ENCODE measurements at places on chromosomes 13 and 19. TPM values are rescaled to one million over a fixed set of nuclear protein-coding genes. Genes with fewer than 3 reads are reported as not detected.

- H3K27ac ChIP-seq = no peak overlapping the region
- H3K4me3 ChIP-seq = no peak overlapping the region
- H3K36me3 ChIP-seq = no peaks in the 10 kb centered on the region
- H3K27me3 ChIP-seq = peaks cover 10% of the 10 kb centered on the region
- peaks cover 2% of the 10 kb centered on the region for H3K4me1 ChIP-seq
Observed at GRCh38 chr13:53151336-53152056, 122.9 kb downstream of the OLFM4 start.

DNA sequence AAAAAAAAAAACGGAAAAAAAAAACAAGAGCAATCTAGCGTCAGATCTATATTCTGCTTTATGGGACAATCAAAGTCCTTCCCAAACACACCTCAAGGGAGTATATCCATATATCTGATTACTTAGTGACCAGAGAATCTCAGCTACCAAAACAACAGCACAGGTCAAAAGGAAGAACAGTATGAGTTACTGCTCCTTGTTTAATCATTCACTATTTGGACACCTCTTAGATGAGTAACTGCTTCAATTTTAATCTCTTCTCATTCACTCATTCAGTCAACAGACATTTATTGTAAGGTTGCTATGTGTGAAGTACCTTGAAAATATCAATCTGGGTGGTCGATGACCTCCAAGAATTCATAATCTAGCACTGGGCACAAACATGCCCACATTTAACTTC, 193.2 kb downstream of the IRS2 start:
- no peaks in the 10 kb centered on the region for H3K27me3 ChIP-seq
- H3K27ac ChIP-seq = no peak overlapping the region
- H3K4me3 ChIP-seq = no peak overlapping the region

DNA sequence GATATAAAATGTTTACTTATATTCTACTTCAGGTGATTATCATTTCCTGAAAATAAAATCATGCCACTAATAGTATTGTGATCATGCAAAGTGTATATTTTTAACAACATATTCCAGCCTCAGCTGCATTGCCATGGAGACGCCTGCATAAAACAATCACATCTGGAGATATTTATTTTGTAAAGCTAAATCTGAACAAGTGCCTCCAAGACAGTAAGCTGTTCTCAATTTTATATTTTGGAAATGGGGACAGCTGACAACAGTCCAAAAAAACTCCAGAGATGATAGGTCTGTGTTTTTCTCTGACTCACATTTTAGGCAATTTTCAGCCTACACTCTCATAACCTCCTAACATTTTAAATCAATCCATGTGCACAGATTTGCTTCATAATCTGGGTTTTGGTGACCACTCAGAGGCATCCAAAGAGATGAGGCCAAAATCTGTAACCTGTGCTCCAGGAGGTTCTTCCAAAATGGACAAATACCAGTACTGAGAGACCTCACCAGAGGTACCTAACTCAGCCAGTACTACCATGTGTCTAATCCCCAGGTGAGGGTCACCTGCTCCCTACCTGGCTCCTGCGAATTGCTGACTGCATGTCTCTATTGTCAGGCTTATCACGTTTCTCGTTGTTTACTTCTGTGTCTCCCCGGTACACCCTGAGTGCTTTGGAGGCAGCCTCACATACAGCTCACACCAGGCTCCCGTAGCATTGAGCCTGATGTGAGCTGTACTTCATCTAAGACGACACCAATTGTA, 62.7 kb downstream of the COL4A1 start:
- H3K4me1 ChIP-seq = no peaks in the 10 kb centered on the region
- H3K4me3 ChIP-seq = no peak overlapping the region
- DNase-seq = no peak
- H3K36me3 ChIP-seq = no peaks in the 10 kb centered on the region
- H3K27ac ChIP-seq = no peak overlapping the region

- no peak for DNase-seq
- H3K27ac ChIP-seq = no peak overlapping the region
- peaks cover 3% of the 10 kb centered on the region for H3K36me3 ChIP-seq
- peaks cover 77% of the 10 kb centered on the region for H3K27me3 ChIP-seq
- peaks cover 36% of the 10 kb centered on the region for H3K4me1 ChIP-seq
- peak overlapping the region; percentile 72 for H3K4me3 ChIP-seq
Observed at GRCh38 chr13:78602561-78603239, 652 bp downstream of the POU4F1 start.

DNA sequence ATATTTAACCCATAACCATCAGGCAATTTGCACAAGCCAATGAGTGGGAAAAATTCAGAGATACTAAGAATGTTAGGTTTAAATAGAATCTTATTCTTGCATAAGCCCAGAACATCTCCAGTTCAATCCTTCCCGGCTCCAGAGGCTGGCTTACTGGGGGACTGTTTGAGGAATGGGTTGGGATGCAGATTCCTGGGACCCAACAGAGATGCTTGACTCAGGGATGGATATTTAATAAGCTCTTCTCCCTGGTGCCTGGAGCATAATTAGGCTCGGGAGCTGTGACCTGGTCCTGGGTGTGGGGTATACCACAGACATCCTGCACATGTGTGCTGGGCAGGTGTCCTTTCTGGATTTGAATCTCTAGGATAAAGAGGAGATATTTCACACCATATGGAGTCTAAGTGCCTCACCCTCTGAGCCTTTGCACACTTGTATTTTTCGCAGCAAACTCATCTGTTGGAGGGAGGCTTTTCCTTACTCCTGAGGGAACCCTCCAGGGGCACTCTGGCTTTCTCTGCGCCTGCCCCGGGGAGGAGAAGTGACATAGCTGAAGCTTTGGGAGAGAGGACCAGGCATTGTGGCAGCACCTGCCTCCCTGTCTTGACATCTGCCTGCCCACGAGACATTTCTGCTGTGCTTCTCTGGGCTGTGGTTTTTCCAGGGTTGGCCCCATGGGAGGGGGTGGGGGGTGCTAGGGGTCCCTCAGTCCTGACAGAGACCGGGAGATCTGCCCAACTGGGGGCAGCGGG, 36.1 kb upstream of the ANKRD10 start:
- peaks cover 13% of the 10 kb centered on the region for H3K4me1 ChIP-seq
- H3K27ac ChIP-seq = no peak overlapping the region
- H3K4me3 ChIP-seq = no peak overlapping the region
- H3K27me3 ChIP-seq = no peaks in the 10 kb centered on the region

GRCh38 chr19:6402837-6403608, 10.1 kb upstream of the GTF2F1 start:
- no peak overlapping the region for H3K27ac ChIP-seq
- DNase-seq = no peak
- no peaks in the 10 kb centered on the region for H3K36me3 ChIP-seq
- H3K4me1 ChIP-seq = no peaks in the 10 kb centered on the region
- H3K27me3 ChIP-seq = no peaks in the 10 kb centered on the region

- peaks cover 17% of the 10 kb centered on the region for H3K36me3 ChIP-seq
- peaks cover 7% of the 10 kb centered on the region for H3K4me1 ChIP-seq
- H3K27me3 ChIP-seq = no peaks in the 10 kb centered on the region
- DNase-seq = no peak
- H3K27ac ChIP-seq = no peak overlapping the region
Observed at GRCh38 chr13:42174344-42175162, 97.4 kb upstream of the AKAP11 start.

DNA sequence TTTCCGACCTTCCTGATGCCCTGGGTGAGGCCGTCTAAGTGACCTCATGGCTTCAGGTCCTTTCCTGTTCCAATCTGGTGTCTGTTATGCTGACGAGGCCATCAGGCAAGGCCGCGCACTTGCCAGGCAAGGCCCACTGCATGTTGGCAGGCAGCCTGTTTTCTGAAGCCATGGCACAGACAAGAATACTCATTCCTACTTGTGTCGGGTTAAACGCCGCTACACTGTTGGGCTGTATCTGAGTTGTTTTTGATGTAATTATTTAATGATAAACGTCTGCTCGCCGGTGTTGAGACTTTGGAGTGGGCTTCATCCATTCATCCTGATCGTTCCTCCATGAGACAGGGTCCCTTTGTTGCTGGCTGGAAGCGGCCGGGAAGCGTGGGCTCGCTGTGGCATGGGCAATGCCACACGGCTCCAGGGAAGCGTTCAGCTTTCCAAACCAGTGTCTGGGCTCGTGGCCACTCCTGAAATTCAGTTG, 92.1 kb downstream of the ATP11A start:
- H3K4me1 ChIP-seq = peaks cover 14% of the 10 kb centered on the region
- DNase-seq = no peak
- no peak overlapping the region for H3K27ac ChIP-seq
- H3K27me3 ChIP-seq = no peaks in the 10 kb centered on the region
- H3K4me3 ChIP-seq = no peak overlapping the region

GRCh38 chr13:26020891-26021290, 30.9 kb downstream of the SHISA2 start:
- H3K4me1 ChIP-seq = peaks cover 22% of the 10 kb centered on the region
- H3K4me3 ChIP-seq = no peak overlapping the region
- H3K27me3 ChIP-seq = no peaks in the 10 kb centered on the region

DNA sequence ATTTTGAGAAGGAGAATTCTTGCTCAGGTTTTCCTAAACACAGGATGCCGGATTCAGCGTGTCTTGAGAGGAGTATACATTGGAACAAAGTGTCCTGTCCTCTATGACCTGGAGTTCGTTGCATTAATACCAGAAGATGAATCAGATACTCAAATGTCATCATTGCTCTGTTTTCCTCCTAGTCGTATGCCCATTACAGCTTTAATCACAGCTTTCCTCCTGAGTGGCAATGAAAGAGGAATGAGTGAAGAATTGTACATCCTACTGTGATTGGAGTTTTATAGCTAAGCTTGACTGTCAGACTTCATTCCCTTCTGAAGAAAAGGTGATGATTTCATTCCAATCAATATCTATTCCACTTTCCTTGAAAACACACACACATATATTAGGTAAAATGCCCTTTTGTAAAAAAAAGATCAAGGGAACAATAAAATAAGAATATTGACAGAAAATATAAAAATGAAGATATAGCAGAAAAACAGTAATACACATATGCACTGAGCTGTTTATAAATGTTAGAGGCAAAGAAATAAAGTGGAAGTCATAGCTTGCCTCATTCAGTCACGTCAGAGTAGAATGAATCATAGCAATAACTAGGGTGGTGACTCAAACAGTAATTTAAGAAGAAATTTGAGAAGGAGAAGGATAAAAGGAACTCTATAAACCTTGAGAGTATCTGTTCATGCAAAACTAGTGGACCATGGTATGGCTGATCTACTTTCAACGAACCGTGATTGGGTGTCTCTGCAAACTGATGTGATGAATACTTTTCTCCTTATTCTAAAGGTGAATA, 501.5 kb downstream of the SUCLA2 start:
- no peak for DNase-seq
- no peak overlapping the region for H3K27ac ChIP-seq
- H3K4me3 ChIP-seq = no peak overlapping the region
- peaks cover 3% of the 10 kb centered on the region for H3K4me1 ChIP-seq

DNA sequence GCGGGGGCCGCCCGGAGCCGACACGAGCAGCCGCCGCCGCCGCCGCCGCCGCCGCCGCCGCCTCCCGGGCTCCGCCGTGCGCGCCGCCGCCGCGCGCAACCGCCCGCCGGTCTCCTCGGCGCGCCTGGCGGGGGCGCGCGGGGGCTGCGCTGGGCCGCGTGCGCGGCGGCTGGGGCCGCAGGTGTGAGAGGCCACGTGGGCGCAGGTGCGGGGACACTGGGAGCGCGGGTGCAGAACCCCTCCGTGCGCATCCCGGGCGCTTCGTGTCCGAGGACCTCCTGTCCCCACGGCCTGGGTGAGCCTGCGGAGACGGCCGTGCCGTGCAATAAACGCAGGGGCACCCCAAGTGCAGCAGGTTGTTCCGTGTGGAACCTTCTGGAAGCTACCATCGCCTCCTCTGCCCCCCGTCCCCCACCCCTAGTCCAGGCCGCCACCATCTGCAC, at the start of gene LINGO3:
LINGO3 (minus strand) TSS at position 41 of the 443 bp plus-strand sequence. CDS start 16,378 bp downstream, outside the sequence.
- H3K4me3 ChIP-seq = no peak within 1 kb of the TSS
- H3K27ac ChIP-seq = no peak within 1 kb of the TSS
- H3K36me3 ChIP-seq = no peaks in the 10 kb centered on the region
- no peak for DNase-seq
- H3K27me3 ChIP-seq = peaks cover 64% of the 10 kb centered on the region
- peaks cover 9% of the 10 kb centered on the region for H3K4me1 ChIP-seq

DNA sequence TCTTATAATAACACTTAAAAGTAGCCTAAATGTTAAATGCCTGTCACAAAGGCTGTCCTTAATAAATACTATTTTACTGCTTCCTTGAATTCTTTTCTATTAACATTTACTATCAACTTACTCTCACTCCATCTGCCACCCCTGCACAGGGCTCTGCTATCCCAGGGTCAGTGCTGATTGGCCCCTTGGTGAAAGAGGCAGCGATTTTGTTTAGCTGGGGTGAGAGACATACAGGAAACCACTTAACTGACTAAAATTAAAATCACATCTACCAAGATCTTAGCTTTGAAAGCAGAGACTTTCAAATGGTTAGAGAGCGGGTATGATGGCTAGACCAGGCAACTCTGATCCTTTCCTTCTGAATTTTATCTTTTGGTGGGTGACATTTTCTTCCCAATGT, 149.9 kb upstream of the HTR2A start:
- no peaks in the 10 kb centered on the region for H3K36me3 ChIP-seq
- no peak for DNase-seq
- H3K27ac ChIP-seq = no peak overlapping the region
- H3K27me3 ChIP-seq = peaks cover 8% of the 10 kb centered on the region

DNA sequence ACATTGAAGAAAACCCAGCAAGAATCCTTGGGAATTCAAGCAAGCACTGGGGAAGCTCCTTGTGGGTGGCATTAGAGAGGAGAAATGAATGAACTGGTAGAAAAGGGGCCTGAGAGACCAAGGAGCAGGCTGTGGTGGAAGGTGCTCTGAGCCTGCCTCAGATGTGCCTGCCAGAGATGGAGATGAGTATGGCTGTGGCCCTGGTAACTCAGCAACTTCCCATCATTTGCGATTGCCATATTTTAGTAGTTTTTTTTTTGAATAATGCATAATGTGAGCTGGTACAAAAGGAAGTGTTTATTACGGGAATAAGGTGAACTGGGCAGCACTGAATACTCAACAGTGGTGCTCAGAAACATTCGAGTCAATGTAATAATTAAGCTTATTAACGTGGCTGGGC, 39.1 kb downstream of the ERICH6B start:
- DNase-seq = no peak
- H3K27ac ChIP-seq = no peak overlapping the region
- H3K27me3 ChIP-seq = no peaks in the 10 kb centered on the region
- no peaks in the 10 kb centered on the region for H3K4me1 ChIP-seq
- no peak overlapping the region for H3K4me3 ChIP-seq

- no peak for DNase-seq
- H3K4me1 ChIP-seq = no peaks in the 10 kb centered on the region
- peaks cover 6% of the 10 kb centered on the region for H3K27me3 ChIP-seq
- no peak overlapping the region for H3K4me3 ChIP-seq
- H3K36me3 ChIP-seq = no peaks in the 10 kb centered on the region
- no peak overlapping the region for H3K27ac ChIP-seq
Observed at GRCh38 chr13:38637576-38637975, 49.3 kb upstream of the FREM2 start.

FKRP gene
- 8.8 TPM for total RNA-seq

PCDH9 gene
- total RNA-seq = 0.15 TPM

APC2 gene
- total RNA-seq = 0.07 TPM

ZNF562 gene
- total RNA-seq = 21.9 TPM

LRG1 gene
- 1.5 TPM for total RNA-seq

PNMA8C gene
- total RNA-seq = not detected

All from activated naive CD4-positive, alpha-beta T cell treated with anti-CD3 and anti-CD28 coated beads for 36 hours (primary cell).